Sciatic nerve (tissue), 2 donors: ENCODE measurements at places on chromosomes 4 and X. TPM values are rescaled to one million over a fixed set of nuclear protein-coding genes. Genes with fewer than 3 reads are reported as not detected.

Gene GABRB1
- not detected for total RNA-seq

Gene CXCL11
- 1.2 TPM for total RNA-seq

Gene ZC4H2
- total RNA-seq: 13.1 TPM

Gene PF4V1
- total RNA-seq: not detected

Gene NXF2B
- total RNA-seq: not detected

Gene IRF2
- 50.2 TPM for total RNA-seq

Gene PRDM8
- 8.0 TPM for total RNA-seq

Gene CLTRN
- total RNA-seq: 0.45 TPM

Gene IGSF1
- total RNA-seq: 18.2 TPM

Gene FHDC1
- total RNA-seq: 3.9 TPM

Gene NPNT
- 39.4 TPM for total RNA-seq

Gene ERCC6L
- 0.09 TPM for total RNA-seq

Gene LRRC66
- 1.7 TPM for total RNA-seq

Gene SHROOM3
- total RNA-seq: 46.2 TPM

Gene TRPC3
- total RNA-seq: 0.98 TPM

Gene DOK7
- not detected for total RNA-seq

Gene MTTP
- 0.49 TPM for total RNA-seq

Gene SLC6A14
- 0.18 TPM for total RNA-seq

Gene MAP7D2
- 0.22 TPM for total RNA-seq

Gene FRAS1
- 9.7 TPM for total RNA-seq

Gene P2RY8
- total RNA-seq: 2.5 TPM

Gene CFAP99
- total RNA-seq: not detected

Gene SERPINA7
- not detected for total RNA-seq

Gene SHOX
- 0.36 TPM for total RNA-seq

Gene LIMCH1
- total RNA-seq: 195 TPM

Gene HEPH
- total RNA-seq: 21.2 TPM

Gene ASB11
- total RNA-seq: not detected

Gene GAGE12H
- total RNA-seq: not detected

Gene TCEAL2
- 6.2 TPM for total RNA-seq

Gene GAB3
- total RNA-seq: 7.6 TPM

Gene LNX1
- total RNA-seq: 7.9 TPM

Gene NKX6-1
- not detected for total RNA-seq

Gene PRRG1
- 28.9 TPM for total RNA-seq

Gene FGF13
- 10.4 TPM for total RNA-seq
